ENCODE measurements at places on chromosomes 4 and X. TPM values are rescaled to one million over a fixed set of nuclear protein-coding genes. Genes with fewer than 3 reads are reported as not detected.

The PCDH11X gene
- not detected for total RNA-seq

The NLGN3 gene
- 0.53 TPM for total RNA-seq

The GNRHR gene
- not detected for total RNA-seq

The NPY5R gene
- not detected for total RNA-seq

The TLR3 gene
- total RNA-seq: 0.13 TPM

The MAGEA2B gene
- not detected for total RNA-seq

The OPRPN gene
- total RNA-seq: not detected

The HTN3 gene
- not detected for total RNA-seq

The EGFL6 gene
- total RNA-seq: 1.4 TPM

The TRPC5OS gene
- not detected for total RNA-seq

The PRRG1 gene
- not detected for total RNA-seq

The NPNT gene
- not detected for total RNA-seq

Data from activated CD8-positive, alpha-beta memory T cell treated with anti-CD3 and anti-CD28 coated beads for 36 hours (primary cell).